ENCODE measurements at places on chromosomes 6 and 20.

DNA sequence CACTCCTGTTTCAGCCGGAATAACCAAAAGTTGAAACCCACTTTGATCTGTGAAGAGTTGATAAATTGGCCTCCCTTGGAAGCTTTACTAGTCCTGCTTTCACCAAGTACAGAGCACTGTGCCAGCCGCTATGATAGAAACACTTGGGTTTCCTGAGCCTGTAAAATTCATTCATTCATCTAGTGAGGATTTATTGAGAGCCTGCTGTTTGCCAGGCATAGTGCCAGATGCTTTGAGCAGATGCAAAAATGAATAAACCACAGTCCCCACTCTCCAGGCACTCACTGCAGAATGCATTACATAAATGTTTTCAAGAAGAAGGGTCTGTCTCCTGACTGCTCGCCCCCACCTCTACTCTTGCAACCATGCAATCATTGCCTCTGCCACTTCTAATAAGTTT is 25.3 kb upstream of the TMEM217 start:
- DNase-seq: no peak

DNA sequence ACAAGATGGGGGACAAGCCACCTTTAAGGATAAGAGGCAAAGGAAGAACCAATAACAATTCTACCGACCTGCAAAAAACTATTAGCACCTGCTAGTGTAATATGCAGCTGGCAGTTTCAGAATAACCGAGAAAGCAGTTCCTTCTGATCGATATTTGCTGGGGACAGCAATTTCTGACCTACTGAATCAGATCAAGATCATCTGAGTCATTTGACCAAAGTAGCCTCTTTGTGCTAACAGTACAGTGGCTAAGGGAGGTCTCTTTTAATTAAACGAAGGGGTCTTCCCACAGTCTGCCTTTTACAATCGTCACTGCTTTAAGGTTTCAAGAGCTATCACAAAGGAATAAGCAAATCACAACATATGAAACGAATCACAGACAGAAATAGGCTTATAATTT is 318.9 kb downstream of the BTBD9 start:
- no peak for DNase-seq

DNA sequence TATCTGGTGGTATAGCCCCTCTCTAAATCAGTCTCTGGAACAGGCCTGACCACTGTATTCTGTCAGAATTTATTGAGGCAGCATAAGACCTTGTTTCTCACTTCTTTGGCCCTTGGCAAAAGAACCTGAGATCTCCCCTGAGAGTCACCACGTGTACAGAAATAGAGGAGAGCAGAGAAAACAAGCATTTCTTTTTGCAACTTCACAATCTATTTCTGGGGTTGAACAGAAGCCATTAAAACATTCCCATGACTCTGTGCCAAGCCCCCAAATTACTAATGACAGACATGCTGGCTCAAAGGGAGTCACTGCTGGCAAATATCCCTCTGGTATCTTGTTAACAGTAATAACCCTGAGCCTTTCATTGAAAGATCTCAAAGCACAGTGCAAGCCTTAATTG is 395.3 kb downstream of the MAFB start:
- no peak for DNase-seq

DNA sequence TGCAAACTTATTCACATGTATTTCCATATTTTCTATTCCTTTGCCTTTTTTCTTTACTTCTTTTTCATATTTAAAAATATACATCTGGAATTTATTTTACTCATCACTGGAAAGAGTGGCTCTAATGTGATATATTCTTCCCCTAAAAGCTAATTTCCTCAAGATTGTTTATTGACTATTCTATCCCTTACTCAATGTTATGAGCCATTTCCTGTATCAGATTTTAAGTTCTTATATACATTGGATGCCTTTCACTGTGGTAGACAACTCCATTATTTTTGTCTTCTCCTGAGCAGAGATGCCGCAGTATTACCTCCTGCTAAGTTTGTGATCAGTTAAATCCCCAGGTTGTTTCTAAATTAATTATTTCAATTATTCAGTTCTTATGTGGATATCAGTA is 418.4 kb upstream of the JAG1 start:
- DNase-seq: no peak

- DNase-seq: no peak
Measured at GRCh38 chr6:107124934-107125348, 9.6 kb upstream of the BEND3 start.

GRCh38 chr20:41131594-41132387 is 5.6 kb upstream of the PLCG1 start:
- no peak for DNase-seq

DNA sequence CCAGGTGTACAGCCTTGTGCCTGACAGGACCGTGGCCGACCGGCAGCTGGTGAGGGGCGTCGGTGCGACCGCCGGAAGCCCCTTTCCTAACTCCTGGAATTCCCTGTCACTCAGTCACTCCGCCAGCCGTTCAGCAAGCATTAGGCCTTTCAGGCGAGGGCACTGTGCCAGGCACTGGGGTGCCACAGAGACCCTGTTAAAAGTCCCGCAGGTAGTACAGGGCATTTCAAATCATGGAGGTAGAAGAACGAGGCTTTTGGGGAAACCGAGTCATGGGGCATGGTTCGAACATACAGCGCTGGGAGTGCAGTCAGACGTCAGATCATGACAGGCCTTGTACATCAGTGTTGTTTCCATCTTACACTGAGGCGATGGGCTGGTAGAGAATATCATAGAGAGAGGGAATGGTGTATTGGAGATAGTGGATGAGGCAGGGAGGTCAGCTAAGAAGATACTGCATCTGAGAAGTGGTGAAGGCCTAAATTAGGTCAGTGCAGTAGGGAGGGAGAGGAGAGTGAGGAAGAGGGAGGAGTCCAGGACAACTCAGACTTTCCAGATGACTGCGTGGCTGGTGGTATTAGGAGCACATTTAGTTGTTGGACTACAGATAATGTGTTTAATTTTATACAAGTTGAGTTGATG is 892 bp upstream of the DXO start:
- no peak for DNase-seq

- no peak for DNase-seq
Measured at GRCh38 chr20:50285376-50286173, 94.9 kb downstream of the CEBPB start.

DNA sequence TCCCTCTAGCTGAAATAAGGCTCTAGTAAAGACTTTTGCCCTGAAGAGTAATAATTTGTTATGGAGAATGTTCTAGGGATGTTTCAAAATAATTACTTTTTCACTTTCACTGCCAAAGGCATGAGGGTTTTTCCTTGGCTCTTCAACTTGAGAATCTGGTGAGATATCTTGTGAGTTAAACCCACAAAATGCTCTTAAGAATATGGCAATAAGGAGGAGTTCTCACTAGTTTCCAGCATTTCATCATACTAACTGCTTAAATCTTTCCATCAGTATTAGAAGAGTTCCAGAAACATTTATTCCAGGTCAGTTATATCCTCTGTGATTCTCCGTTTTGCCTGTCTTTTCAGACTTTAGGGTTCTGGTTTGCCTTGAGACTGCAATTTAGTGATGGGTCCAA is 785.6 kb upstream of the GJE1 start:
- no peak for DNase-seq

- DNase-seq: no peak
Measured at GRCh38 chr6:513058-513457, 121.5 kb downstream of the IRF4 start.

- no peak for DNase-seq
Measured at GRCh38 chr20:53698371-53698978, 104.8 kb upstream of the ZNF217 start.

DNA sequence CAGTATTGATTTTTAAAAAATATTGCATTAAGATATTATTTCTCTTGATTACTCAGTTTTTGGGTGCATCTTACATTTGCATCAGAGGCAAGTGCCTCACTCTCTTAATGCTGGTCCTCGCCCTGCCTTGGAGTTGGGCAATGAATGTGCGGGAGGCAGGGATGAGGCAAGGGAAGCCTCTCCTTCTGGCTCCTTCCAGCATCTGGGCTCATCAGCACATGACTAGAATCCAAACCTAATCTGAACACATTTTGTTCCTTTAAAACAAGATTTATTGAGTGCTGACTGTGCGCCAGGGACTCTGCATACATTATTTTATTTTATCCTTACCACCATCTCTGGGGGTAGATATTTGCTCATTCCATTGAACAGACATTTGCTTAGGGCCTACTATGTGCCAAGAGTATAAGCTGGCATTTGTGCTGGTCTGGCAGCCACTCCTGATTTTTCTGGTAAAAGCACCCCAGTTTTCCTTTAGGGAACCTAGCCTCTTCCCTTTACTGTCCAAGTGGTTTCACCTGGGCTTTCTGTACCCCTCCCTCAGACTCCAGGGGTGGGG is 71.9 kb upstream of the ZNFX1 start:
- DNase-seq: no peak

- no peak for DNase-seq
Measured at GRCh38 chr6:18392346-18392877, 5.3 kb downstream of the RNF144B start.

DNA sequence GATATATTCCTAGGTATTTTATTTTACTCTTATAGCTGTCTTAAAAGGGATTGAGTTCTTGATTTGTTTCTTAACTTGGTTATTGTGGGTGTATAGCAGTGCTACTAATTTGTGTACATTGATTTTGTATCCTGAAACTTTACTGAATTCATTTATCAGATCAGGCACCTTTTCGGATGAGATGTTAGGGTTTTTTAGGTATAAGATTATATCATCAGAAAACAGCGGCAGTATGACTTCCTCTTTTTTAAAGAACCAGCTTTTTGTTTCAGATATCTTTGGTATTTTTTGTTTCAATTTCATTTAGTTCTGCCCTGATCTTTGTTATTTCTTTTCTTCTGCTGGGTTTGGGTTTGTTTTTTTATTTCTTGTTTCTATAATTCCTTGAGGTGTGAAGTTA is 382.4 kb upstream of the ADGRB3 start:
- DNase-seq: no peak

GRCh38 chr6:84549917-84550316 is 214.5 kb downstream of the TBX18 start:
- no peak for DNase-seq

DNA sequence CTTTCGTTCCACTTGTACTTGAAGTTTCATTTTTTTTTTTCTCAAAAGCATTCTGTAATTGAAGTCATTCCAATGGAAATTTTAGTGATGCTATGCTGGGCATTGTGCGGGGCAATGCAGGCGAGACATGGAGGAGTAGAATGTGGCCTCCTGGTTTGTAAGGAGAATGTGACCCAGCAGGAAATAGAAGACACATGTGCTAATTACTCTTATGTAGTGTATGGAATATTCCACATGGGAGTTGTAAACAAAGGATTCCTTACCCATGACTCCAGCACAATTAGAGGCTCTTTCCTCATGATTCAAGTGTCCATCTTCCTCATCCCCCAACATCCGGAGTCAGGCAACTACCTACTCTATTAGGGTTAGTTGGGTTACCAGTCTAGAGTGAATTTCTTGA is 14.9 kb upstream of the RFPL4B start:
- no peak for DNase-seq

- DNase-seq: no peak
Measured at GRCh38 chr6:79070206-79070825, 7.7 kb downstream of the PHIP start.

DNA sequence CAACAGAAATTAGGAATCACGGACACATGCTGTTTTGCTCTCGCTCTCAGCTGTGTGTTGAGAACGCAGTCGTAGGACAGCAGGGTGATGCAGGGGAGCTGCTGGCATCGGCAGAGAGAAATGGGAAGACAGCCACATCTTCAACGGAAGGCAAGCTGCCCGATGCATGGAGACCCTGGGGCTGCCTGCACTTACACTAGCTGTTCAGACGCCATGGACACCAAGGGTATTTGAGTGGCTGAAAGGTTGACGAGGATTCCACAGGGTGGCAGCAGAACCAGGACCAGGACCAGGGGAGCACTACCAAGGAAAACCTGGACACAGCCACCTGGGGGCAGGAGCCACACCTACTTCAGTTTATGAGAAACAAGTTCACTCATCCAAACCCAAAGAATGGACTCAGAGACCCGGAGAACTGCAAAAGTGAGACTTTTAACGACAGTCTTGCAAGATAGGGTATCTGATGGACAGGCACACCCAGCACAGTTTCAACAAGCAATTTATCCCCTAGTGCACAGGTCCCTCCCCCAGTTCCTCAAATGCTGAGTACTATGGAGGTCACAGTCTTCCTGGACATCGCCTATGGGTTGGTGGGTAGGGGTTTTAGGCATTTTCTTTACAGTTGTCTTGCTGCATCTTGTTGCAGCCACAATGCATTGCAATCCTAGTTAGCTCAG is 56.3 kb upstream of the ENTPD6 start:
- no peak for DNase-seq

- DNase-seq: no peak
Measured at GRCh38 chr6:134253681-134254080, 64.2 kb downstream of the SGK1 start.

GRCh38 chr20:24911461-24911860 is 37.6 kb upstream of the CST7 start:
- no peak for DNase-seq

DNA sequence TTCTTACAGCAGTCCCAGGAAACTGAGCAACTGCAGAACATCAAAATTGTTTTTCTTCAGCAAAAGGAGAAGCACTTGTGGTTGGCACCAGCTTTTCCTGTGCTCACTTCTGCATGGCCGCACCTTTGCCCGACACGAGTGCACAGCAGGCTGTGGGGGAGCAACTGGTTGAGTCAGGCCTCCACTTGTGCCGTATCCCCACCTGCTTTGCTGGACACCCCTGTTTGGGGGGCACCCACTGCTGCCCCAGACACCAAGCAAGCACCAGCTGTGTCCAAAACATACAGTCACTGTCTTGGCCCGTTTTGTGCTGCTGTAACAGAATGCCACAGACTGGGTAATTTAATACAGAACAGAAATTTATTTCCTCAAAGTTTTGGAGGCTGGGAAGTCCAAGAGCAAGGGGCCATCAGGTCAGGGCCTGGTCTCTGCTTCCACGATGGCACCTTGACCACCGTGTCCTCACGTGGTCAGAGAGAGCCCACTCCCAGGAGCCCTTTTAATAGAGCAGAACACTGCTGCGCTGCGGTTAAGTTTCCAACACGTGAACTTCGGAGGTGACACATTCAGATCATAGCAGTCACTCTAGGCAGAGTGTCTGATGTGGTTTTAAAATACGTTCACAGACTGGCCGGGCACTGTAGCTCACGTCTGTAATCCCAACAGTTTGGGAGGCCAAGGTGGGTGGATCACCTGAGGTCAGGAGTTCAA is 8.7 kb upstream of the GMEB2 start:
- peak; percentile 69 for DNase-seq

- no peak for DNase-seq
Measured at GRCh38 chr20:52332230-52332629, 140.7 kb upstream of the ZFP64 start.

GRCh38 chr20:53215166-53215565 is 243.0 kb downstream of the TSHZ2 start:
- peak; percentile 72 for DNase-seq

- no peak for DNase-seq
Measured at GRCh38 chr6:1952740-1953360, 292.6 kb downstream of the GMDS start.

DNA sequence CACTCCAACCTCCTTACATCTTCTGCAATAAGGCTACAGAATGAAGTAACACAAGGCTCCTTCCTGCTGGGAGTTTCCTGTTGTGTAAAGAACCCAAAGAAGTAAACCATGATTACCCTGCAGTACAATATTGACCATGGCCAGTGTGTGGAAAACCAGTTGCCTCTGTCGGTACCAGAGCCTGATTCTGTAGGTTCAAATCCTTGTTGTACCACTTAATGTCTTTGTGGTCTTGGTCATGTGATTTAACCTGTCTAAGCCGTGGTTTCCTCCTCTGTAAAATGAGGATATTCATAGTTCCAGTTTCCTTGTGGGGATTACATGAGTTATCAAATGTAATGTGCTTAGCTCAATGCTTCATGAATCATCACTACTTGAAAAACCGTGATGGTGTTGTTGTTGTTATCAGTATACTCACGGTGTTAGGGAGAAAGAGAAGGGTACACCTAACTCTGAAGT is 60.3 kb upstream of the PRELID3B start:
- DNase-seq: no peak

- no peak for DNase-seq
Measured at GRCh38 chr6:111555036-111555435, 50.6 kb downstream of the TRAF3IP2 start.
